ENCODE measurements at places on chromosomes 1 and 21.

DNA sequence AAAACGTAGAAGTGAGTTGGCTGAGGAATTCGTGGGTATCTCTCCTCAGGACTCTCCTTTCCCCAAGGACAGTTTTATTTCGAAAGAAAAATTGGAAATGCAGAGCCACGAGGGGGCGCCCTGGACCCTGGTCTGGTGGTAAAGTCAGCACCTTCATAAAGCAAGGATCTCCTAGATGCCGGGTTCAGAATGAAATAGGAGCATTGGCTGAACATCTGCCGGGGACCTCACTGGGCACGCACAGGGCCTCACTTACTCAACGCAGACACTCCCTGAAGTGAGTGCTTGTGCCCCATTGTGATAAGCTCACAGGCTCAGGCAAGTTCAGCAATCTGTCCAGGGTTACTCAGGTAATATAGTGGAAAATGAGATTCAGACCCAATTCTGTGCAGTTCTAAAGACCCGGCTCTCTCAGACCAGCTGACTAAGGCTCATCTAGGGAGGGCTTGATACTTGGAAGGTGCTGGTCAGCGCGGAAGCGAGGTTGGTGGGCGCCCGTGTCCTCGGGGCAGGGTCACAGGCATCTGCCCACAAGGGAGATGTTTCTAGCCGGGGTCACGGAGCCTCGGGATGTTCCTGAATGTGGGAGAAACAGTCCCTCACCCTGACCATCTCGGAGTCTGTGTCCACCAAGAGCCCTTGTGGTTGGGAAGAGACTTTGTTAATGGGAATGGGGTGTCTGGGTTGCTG is 55.7 kb upstream of the ETV3 start:
- DNase-seq, result peak; percentile 67

DNA sequence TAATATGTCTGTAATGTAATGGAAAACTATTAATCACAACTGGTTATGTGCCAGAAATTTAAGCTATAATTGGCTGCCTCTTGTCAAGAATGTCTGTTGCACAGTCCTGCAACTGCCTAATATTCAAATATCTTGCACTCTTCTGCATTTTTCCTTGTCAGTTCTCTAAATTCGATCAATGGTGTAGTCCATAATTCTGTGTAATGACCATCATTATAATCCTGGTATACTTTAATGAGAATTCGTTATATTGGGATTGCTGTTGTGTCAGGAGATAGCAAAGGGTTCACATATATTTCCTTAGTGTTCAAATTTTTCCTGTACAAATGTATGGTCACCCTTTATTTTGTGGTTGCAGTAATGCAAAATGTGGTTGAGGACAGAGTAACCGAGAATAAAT is 4.8 kb downstream of the NTNG1 start:
- DNase-seq, result no peak

DNA sequence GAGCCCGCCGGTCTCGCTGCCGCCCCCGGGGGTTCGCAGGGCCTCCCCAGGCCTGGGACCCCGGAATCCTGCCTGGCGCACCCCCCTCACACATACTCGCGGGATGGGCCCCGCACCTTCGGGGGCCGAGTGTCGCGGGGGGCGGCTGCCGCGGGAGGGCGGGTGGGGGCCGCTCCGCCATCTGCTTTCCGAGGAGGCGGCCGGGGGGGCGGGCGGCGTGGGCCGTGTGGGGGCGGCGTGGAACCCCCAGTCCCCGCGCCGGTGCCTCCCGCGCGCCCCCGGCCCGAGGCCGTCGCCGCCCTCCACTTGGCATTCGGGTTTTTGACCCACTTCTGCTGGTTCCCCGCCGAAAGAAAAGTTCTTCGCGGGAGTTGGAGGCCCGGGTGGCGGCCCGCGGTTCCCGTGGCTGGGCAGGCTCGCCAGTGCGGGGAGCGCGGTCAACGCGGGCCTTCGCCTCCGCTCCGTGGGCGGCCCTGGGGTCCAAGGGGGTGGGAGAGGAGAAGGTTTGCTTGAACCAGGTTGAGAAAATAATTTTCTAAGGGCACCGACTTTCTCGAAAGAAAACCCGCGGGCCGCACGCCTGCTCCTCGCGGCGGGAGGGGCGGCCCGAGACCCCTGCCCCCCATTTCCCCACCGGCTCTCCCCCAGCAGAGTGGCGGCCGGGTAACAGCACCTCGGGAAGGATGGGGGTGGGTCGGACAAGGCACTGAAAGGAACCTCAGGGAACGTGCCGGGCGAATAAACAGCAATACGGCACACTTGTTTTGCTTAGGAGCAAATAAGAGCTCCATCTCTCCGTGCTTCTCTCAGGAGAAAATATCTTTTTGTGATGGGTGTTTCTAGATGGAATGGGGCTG is 1.6 kb downstream of the PHF13 start:
- no peak for DNase-seq

DNA sequence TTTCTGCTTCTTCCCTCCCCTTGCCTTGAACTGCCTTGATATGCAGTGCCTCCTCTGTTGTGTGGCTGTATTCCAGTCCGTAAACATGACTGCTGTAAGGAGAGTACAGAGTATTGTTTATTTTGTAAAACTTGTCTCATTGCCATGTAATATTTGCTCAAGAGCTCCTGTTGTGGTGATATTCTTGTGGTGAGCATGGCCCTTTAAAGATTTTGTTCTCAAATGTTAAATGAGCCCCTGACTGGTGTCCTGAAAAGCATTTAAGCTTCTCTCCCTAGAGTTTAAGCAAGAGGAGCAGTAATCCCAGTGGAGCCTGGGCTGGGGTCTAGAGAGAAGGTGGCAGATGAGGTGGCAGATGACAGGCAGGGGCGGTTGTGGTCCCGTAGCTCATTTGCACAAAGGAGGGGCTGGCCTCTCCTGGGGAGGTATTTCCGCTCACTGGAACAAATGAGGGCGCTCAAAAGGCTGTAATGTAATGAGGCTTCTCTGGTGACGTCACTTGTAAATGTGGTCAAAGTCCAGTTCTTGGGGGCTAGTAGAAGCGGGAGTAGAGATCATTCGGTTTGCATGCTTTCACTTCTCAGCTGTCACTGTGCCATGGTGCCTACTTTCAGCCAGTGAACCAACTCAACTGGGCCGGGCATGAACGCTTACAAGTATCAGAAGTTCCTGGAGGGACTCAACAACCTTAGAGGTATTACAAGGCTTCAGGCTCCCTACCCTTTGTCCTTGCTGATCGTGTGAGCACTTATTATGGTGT is 46.0 kb upstream of the MACF1 start:
- peak; percentile 22 for DNase-seq

DNA sequence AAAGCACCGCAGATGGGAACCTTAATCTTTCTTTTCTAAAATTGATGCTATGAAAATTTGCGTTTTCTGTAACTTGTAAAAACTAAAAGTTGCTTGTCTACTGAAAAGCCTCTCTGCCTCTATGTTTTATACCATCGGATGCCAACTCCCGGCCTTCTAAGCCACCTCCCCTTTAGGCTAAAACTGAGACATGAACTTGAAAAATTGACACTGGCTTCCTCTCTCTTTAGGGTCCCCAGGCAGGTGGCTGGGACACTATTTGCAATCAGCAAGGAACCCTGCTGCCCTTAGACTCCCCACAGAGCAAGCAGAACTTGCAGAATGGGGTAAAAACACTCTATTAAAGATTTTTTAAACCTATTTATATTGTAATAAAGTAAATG is 151.1 kb upstream of the CAMK1G start:
- no peak for DNase-seq

DNA sequence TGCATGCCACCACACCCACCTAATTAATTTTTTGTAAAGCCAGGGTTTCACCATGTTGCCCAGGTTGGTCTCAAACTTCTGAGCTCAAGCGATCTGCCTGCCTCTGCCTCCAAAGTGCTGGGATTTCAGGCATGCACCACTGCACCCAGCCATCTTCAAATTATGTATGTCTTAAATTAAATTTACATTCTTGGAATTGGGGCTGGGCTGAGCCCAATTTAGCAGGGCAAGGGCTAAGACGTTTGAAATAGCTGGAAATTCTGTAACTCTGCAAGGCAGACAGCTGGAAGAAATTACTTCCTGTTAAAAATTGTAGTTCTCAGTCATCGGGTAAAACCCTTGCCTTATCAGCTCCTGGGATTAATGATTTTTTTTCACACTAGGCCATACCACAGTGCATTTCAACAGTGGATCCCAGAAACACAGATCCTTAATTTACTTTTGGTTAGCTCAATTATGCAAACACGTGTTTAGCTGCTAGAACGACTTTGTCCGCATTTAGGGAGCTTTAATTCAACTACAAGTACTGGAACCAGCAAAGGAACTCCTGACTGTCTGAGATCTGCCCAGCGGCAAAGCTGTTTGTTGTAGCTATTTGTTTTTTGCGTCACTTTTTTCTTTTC is 83.3 kb downstream of the OLFML3 start:
- no peak for DNase-seq

DNA sequence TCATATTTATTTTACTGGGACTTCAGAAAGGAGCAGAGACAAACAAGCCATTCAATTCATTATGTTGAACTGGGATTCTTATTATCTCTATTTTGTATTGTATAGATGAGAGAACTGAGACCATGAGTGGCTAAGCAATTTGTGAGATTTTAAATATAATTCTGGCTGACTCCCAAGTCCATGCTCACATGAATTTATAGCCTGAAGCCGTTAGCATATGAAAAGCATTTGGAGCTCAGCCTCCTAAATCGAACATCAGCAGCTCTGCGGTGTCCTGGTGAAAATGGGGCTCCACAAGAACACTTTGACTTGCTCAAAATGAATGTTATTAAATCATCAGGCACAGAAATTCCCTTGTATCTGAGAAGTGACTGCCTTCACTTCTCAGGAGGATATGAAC is 96.8 kb upstream of the DPT start:
- no peak for DNase-seq

DNA sequence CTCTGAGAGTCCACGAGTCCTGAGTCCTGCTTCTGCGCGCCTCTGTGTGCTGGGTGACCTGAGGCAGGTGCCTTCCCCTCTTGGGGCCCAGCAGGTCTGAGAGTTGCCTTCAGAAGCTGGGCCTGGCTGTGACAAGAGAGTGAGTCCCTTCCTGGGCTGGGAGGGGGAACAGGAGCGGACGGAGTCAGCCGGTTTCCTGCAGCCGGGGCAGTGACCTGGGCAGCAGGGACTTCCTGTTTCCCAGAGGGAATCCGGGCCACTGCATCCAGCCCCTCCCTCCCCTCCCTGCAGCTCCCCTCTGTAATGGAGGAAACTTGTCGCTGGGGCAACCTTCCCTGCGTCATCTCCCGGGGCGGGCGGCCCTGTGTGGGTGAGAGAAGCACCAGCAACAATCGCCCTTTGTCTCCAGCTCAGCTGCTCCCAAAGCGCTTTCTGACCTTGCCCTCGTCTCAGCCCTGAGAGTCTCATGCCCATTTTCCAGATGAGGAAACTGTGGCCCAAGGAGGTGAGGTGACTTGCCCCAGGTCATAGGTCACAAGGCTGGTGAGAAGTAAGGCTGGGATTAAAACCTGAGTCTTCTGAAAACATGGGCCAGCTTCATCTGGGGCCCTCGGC is 61.1 kb downstream of the SDC3 start:
- DNase-seq, result no peak

DNA sequence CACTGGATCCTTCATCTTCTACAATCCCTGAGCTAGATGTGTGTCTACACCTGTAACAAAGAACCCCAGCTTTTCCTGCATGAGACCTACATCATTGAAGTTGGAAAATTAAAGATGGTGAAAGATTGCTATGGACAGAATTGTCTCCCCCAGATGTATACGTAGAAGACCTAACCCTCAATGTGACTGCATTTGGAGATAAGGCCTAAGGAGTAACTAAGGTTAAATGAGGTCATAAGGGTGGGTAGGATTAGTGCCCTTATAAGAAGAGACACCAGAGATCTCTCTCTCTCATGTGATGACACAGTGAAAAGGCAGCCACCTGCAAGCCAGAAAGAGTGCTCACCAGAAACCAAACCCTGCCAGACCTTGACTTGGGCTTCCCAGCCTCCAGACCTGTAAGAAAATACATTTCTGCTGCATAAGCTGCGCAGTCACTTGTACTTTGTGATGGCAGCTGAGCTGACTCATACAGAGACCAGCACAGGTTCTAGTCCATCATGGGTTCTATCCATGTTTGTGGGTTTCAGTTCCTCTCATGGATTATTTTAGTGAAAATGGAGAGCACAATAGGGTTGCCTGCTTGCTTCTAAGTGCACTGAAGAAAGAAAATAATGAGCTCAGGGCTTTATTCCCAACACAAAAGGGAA is 180.8 kb downstream of the TPR start:
- no peak for DNase-seq

- no peak for DNase-seq
Observed at GRCh38 chr1:1406101-1406820, 832 bp downstream of the MRPL20 start.
